ENCODE measurements at places on chromosomes 2 and 18.

GRCh38 chr2:85537600-85538506 is 1.1 kb upstream of the MAT2A start:
- DNase-seq, result no peak

DNA sequence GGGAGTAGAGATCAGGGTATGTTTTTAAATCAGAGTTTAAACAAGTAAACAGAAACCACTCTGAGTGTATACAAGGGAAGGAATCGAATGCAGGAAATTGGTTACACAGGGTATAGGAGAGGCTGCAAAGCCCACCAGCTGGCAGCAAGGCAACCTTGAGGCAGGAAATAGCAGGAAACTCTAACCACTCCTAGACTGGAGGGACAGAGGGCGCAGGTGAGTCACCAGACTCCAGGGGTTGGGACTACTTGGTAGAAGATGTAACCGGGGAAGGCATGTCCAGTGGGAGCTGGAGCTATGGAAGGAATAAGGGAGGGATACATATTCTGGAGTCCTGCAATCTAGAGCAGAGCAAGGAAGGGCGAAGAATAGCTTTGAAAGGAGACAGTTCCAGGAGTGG is 152.3 kb downstream of the MEIS1 start:
- no peak for DNase-seq

DNA sequence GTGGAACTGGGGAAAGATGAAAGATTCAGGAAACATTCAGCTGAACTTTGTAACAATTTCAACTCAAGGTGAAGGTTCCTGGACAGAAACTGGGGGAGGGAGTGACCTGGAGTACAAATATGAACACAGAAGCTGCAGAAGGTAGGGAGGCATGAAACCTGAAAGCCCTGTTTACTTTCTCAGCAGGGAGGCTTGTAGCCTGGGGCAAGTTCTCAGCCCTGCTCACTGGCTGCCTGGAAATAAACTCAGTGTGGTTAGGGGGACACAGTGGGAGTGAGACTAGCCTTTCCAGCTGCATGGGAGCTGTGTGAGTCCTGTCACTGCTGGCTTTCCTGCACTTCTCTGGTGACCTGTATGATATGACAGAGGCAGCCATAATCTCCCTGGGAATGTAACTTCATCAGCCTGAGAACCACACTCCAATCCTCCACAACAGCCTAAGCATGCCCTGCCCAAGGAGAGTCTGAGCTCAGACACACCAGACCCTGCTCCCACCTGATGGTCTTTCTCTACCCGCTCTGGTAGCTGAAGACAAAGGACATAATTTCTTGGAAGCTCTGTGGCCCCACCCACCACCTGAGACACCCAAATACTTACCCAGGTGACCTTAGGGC is 77.0 kb downstream of the ZSWIM2 start:
- DNase-seq, result no peak

DNA sequence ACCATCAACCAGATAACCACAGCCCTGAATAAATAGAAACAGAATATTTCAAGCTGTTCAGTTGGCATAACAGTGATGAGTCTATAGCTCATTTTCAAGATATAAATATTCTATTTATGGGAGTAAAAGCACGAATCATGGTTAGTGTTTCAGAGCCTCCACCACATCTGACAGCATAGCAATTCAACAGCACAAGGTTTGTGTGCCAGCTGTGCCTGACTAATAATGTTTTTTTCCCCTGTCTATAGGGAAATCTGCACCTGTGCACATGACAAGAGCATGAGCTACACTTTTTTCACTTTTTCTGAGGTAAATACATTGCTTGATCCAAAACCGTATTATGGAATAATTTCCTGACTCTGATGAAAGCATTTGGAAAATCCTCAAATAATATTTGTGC is 251.3 kb downstream of the RPIA start:
- DNase-seq, result no peak

DNA sequence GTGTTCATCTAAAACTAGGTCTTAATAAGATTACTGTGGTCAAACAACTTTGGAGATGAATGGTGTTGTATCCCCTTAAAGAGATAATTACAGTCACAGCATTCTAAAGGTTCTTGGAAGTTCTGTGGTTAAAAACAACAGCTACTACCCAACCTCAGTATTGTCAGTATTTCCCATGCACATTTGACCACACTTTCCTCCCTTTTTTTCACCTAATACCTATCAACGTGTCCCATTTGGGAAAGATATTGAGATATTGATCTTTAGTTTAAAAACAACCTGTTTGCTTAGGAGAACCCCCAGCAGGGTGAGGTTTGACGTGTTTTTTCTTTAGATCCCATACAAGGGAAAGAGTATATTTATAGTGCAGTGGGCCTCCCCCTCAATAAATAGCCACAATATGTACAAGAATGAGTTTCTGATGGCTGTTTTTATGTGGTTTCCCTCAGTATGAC is 65.6 kb downstream of the WDR7 start:
- no peak for DNase-seq

DNA sequence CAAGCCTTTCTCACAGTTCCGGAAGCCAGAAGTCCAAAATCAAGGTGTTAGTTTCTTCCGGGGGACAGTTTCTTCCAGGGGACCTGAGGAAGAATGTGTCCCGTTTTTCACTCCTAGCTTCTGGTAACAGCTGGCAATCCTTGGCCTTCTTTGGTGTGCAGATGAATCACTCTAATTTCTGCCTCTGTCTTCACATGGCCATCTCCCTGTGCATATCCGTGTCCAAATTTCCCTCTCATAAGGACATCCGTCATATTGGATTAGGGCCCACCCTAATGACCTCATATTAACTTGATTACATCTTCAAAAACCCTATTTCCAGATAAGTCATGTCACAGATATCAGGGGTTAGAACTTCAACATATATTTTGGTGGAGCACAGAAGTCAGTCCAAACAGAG is 141.4 kb downstream of the ZEB2 start:
- no peak for DNase-seq

- no peak for DNase-seq
Measured at GRCh38 chr2:156903335-156903734, 354.2 kb upstream of the GALNT5 start.

DNA sequence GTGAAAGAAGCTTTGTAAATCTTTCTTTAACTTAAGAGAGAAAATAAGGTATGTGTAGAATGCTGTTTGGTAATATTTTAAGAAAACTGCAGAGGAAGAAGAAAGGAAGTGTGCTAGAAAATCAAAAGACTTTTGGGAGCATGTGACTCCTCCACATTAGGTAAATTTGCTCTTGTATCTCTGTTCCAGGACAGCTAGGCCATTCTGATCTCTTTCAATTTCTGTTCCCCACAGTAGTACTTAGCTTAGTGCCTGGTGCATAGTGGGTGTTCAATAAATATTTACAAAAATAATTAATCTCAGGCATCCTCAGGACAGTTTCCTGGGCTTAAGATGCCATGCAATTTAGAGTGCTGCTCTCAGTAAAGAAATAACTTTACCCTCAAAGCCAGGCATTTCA is 105.0 kb downstream of the GPD2 start:
- no peak for DNase-seq

GRCh38 chr18:67310826-67311225 is 205.7 kb downstream of the DSEL start:
- no peak for DNase-seq

DNA sequence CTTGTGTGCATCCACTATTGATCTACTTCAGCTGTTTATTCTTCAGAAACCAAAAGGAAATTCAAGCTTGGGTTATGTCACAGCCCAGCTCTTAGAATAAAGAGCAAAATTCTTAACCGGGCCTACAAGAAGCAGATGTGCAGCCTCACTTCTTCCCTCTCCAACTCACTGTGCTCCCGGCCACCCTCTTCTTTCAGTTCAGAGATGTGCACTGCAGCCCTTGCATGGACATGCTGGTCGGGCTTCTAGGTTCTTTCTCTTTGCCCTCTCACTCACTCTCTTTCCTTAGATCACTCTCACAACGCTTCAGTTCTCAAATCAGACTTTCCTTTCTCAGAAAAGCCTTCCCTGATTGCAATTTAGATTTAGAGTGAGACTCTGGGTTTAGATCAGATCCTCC is 104.1 kb downstream of the CHN1 start:
- DNase-seq, result no peak

GRCh38 chr2:112121682-112122254 is 16.4 kb upstream of the FBLN7 start:
- peak; percentile 11 for DNase-seq

GRCh38 chr2:206379886-206380285 is 63.4 kb upstream of the ADAM23 start:
- no peak for DNase-seq

DNA sequence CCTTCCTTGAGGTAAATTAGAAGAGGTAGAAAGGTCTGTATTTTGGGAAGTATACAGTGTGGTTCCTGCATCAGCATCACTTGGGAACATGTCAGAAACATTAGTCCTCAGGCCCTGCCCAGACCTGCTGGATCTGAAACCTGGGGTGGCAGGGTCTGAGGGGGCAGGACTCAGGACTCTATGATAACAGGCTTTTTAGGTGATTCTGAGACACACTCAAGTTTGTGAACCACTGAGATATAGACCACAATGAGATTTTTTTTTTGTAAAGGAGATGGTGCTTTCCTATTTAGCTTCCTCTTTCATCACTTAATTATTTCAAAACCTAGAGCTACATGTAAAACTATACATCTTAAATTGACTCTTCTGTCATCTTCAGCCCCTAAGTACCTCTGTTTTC is 262.7 kb upstream of the SPOPL start:
- no peak for DNase-seq

DNA sequence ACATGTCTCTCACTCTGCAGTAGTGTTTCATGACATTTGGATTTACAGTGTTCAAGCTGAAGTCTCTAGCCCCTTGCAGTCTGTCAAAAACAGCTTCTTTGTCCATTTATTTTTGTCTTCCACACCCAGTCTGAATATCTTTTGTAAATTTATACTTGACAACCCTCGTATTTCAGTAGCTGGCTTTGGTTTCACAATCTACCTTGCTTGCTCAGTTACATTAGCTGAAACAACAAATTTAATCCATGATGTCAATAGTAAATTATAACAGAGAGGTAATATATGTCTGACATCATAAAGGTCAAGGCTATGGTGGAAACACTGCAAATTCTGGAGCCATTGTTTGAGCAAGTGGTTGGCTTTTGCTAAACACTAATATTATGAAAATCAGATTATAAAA is 328.7 kb downstream of the MTX2 start:
- no peak for DNase-seq

DNA sequence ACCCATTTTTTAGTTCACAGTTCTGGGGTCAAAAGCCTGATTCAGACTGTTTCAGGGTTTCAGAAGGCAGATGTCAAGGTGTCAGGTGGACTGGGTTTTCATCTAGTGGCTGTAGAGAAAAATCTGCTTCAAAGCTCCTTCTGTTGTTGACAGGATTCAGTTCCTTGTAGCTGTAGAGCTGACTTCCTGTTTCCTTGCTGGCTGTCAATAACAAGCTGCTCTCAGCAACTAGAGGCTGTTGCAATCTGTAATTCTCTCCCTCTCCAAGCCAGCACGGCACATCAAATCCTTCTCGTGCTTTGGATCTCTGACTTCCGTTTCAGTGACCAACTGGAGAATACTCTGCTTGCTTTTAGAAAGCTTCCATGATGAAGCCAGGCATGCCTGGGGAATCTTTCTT is 179.4 kb downstream of the DOK6 start:
- no peak for DNase-seq

DNA sequence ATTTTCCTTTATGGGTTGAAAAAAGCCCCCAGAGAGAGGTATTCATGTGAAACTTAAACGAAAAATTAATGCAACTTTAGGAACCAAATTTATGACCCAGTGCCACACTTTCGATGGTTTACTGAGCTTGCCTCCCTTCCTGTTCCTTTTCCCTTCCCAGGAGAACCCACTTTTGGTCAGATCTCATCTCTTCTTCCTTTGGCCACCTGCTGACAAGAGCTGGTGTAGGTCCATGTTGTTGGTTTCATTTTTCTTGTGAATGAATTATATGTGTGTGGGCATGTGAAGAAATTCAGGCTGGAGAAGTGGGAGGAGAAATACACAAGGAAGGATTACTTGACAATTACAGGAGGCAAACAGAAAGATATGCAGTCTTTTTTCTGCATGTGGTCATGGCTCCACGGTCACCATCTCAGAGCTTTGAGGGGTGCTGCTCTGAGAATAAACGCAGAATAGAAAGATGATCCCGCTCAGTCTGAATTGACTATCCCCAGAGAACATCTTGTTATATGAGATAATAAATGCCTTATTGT is 111.3 kb upstream of the TCF4 start:
- DNase-seq, result no peak

GRCh38 chr2:168671932-168672331 is 130.5 kb upstream of the NOSTRIN start:
- DNase-seq, result no peak

DNA sequence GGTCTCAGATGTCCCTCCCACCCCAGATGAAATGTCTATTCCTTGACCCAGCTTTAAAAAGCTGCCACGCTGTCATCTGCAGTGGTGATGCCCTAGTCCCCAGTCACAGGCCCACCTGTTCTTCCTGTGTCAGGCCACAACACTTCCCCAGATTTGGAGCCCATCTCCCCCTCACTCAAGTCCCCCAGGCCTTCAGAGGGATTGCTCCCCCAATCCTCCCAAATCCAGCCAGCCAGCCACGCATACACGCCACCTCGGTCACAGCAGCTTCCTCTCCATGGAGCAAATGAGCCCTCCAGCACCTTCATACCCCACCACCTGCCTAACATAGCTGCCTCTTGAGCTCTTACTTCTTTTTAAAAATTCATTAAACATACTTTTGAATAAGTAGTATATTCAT is 7.8 kb downstream of the ASTL start:
- DNase-seq, result no peak

- DNase-seq, result no peak
Measured at GRCh38 chr2:98727369-98728087, 3.4 kb downstream of the MGAT4A start.

DNA sequence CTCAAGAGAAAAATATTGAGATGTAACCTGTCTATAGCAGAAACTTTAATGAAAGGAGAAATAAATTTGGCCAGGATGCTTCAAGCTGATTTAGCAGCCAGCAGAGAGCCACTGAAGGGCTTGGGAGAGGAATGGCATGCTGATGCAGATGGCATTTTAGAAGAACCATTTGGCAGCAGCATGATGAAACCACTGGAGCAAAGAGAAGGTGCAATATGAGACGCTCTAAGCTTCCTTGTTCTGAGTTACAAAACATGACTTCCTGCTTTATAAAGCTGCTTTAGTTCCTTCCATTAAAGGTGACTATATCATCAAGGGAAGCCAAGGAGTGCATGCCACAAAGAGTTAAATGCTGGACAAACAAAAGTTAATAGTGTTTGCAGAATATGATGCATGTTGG is 189.7 kb downstream of the PID1 start:
- DNase-seq, result no peak

GRCh38 chr2:71609958-71610357 is 156.6 kb downstream of the DYSF start:
- DNase-seq, result no peak

DNA sequence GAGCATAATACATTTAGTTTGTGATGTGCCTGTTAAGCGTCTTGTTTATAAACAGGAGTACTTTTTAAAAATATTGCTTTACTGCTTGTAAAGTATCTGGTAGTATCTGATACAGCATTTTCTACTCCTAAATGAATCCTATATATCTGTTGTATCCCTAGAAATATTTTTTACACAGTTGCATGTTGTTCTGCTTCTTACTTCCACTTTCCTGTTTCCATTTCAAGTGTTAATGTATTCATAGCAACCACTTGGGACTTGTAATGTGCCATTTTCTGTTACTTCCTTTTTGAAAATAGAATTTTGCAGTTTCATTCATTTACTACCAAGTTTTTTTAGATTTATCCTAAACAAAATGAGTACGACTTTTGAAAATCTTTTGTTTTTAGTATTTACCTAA is 24.9 kb downstream of the CCNT2 start:
- DNase-seq, result no peak

GRCh38 chr18:28112056-28112470 is 64.9 kb downstream of the CDH2 start:
- DNase-seq, result no peak

- no peak for DNase-seq
Measured at GRCh38 chr2:168469281-168469988, 13.4 kb downstream of the CERS6 start.

All from stimulated activated CD8-positive, alpha-beta memory T cell treated with anti-CD3 and anti-CD28 coated beads, Interleukin-7, amount 100 ng/mL, for 1 hour (primary cell).